ENCODE measurements at places on chromosomes 4 and X.

- DNase-seq: no peak
Measured at GRCh38 chr4:59553721-59554091, 1646.4 kb upstream of the ADGRL3 start.

- DNase-seq: no peak
Measured at GRCh38 chr4:37652747-37653527, 33.2 kb downstream of the RELL1 start.

- DNase-seq: no peak
Measured at GRCh38 chr4:148874331-148874730, 432.1 kb upstream of the NR3C2 start.

- no peak for DNase-seq
Measured at GRCh38 chr4:150152766-150153165, 74.5 kb downstream of the DCLK2 start.

GRCh38 chrX:22134681-22135080 is 102.6 kb downstream of the PHEX start:
- DNase-seq: no peak

GRCh38 chrX:119686087-119686691 is 6.8 kb downstream of the SEPTIN6 start:
- DNase-seq: no peak

DNA sequence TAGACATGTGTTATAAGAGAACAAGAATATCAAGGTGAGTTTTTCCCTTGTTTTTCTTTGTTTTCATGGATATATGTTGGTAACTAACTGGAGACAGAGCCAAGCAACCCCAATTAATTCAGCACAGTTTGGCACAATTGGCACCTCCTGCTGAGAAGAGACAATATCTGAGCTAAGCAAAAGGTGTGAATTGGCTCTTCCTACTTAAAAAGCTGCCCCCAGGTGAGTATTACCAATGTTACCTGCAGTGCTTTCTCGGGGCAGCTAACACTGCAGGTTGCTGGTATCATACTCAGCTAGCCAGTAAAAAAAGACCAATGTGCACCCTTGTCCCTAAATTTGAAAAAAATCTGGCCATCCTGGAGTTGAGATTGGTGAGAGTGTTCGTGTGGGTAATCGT is 871.2 kb upstream of the TENM3 start:
- no peak for DNase-seq

GRCh38 chr4:185013417-185014125 is 4.7 kb upstream of the HELT start:
- DNase-seq: no peak

GRCh38 chr4:150117094-150117493 is 38.8 kb downstream of the DCLK2 start:
- DNase-seq: no peak

GRCh38 chrX:133448512-133449076 is 33.3 kb upstream of the GPC4 start:
- no peak for DNase-seq

DNA sequence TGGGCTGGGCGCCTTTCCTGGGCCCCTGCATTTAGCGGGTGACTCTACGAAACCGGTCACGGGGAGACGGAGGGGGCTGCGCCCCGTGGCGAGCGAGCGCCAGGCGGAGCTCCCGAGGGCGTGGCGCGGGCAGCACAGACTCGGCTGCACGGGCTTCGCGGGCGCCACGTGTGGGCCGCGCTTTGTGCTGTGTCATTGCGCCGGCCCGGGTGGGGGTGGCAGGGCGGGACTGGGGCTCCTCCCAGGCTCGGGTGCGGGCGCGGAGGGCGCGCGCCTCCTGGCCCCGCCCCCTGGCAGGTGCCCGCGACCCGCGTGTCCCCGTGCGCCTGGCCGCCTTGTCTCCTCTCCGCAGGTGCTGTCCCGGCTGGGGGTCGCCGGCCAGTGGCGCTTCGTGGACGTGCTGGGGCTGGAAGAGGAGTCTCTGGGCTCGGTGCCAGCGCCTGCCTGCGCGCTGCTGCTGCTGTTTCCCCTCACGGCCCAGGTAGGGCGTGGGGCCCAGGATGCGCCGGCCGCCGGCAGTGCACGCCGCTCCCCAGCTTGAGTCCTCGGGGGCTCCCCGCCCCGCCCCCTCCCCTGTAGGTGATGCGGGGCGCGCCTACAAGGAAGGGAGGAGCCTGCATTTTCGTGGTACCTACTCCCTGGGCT is 651 bp downstream of the UCHL1 start:
- peak; percentile 75 for DNase-seq

DNA sequence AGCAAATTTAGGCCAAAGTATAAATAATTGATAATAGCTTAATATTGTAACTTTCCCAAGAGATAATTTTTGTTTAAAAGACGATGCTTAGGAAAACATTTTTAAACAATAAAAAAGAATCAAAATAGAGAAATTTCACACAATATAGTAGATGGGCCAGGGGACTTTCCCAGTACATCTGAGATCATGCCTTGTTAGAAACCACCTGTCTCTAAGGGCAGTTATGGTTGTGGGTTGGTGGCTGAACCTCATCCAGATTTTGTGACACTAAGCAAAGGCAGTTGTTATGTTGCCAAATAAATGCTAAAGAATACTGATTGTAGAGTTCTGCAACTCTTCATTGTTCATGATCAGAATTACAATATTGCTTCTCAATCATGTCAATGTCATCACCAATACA is 270.6 kb downstream of the BANK1 start:
- no peak for DNase-seq

- DNase-seq: no peak
Measured at GRCh38 chr4:123379392-123379791, 17.2 kb upstream of the SPRY1 start.

- no peak for DNase-seq
Measured at GRCh38 chr4:4950561-4951290, 68.5 kb downstream of the CYTL1 start.

DNA sequence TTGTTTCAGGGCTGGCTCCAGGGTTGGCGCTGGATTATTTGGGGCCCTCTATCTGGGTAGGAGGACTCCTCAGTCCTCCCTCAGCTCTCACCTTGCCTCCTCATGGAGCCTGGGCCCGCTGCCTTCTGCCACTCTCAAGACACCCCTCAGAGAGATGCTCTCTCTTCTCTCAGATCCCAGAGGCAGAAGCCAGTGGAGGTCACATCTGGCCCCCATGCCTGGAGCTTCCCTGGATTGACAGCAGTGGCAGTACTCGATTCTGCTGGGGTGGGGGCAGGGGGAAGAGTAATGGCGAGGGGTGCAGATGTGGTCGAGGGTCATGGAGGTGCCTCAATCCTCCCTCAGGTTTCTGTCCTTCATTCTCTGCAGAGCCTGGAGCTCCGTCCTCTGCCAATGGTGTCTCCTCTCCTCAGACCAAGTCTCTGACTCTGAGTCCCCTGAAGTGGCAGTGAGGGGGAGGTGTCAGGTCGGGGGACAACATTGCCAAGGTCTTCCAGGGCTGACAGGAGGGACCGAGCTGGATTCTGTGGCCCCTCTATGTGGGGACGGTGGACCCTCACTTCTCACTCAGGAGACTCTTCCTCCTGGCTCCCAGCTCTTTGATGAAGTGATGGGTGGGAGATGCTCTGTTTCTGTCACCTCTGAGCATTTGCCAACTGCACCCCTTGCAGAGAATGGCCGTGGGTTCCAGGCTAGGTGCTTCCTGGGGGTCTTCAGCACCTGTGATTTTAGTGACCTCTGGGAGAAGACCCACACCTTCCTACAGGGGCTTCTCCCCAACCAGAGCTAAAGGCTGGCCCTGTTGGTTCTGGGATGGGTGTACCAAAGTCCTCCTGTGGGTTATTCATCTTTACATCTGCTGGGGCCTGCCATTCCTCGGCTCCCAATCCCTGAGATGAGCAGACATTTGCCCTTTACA is 10.9 kb upstream of the HSFX1 start:
- DNase-seq: no peak

GRCh38 chr4:127775843-127776242 is 6.3 kb upstream of the HSPA4L start:
- no peak for DNase-seq

DNA sequence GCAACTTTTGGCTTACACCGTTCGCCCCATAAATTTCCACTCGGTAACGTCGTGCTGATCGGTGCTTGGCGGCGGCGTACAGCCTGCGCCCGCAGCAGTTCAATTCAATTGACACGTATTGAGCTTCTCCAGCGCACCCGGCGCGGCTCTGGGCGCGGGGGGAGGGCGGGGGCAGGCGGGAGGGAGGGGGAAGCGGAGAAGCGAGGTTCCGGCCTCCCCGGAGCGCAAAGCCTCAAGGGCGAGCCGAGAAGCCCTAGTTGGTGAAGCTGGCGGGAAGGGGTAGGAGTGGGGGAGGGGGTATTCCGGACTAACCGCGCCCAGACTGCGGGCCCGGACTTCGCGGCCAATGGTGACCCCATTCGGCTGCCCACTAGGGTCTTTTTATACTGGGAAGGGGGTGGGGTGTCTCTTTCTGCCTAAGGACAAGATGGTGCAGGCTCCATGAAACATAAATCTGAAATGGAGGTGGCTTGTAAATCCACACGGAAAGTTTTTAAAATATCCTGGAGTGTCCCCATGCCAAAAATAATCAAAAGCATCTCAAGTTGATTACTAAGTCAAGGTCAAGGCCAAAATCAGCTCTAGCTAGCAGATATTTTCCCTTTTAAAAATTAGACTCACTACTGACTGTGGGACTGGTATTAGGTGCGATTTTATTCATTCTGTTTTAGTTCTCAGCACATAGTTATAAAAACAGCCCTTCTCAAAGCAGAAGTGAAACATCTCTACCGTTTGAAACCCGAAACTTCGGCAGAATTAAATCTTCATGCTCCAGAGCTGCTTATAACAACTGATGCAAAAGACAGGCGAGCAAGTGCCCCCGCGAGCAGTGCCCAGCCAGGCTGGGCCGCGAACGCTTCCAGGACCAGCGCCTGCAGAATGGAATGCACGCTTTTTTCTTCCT is 1.5 kb upstream of the BCOR start:
- DNase-seq: no peak

GRCh38 chr4:53994382-53995102 is 69.9 kb downstream of the CHIC2 start:
- no peak for DNase-seq

GRCh38 chr4:48974979-48975640 is 11.0 kb upstream of the CWH43 start:
- no peak for DNase-seq

DNA sequence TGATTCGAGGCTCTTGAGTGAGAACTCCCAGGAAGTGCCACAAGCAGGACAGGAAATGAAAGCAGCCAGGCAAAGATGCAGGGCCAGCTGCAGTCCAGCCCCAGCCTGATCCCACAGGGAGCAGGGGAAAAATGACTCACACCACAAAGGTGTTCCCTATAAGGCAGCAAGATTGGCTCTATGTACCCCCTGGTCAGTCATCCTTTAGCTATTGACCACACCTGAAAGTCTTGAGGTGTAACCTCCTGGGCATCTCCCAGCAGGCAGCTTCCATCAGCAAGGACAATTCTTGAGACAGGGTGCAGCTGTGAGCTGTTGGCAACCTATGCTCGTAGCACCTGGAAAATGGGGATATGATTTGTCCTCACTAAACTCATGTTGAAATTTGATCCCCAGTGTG is 27.9 kb upstream of the EXOC1L start:
- no peak for DNase-seq

DNA sequence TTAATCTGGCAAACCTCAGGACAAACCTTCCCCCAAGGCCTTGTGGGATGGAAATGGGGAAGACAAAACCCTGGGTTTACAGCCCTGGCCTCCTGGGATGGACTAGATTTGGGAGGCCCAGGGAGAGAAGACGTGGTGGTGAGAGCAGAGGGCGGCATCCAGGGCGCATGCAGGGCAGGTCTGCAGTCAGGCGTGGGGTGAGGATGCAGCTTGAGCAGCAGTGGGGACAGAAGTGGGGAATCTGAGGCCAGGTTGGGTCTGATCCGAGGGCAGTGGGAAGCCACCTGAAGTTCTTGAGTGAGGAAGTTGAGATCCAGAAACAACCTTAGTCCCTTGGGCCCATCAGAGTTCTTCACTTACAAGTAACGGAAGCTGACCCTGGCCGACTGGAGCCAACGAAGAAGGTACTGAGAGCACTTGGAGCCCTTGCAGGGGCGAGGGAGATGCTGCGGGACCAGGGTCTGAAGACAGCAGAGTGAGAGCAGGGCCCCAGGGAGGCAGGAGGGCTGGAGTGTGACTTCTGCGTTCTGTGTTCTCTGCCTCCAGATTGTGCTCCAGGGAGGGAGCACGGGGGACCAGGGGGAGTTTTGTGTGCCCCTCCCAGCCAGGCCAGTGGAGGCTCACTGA is 42.0 kb upstream of the GPR78 start:
- DNase-seq: no peak

- no peak for DNase-seq
Measured at GRCh38 chr4:112213091-112213490, 18.5 kb upstream of the AP1AR start.
